Esophagus mucosa (tissue), 1 donor: ENCODE measurements at places on chromosomes 11 and 22. TPM values are rescaled to one million over a fixed set of nuclear protein-coding genes. Genes with fewer than 3 reads are reported as not detected.
A peak's percentile ranks its signal among the peaks of the same experiment; 100 is the strongest.

DNA sequence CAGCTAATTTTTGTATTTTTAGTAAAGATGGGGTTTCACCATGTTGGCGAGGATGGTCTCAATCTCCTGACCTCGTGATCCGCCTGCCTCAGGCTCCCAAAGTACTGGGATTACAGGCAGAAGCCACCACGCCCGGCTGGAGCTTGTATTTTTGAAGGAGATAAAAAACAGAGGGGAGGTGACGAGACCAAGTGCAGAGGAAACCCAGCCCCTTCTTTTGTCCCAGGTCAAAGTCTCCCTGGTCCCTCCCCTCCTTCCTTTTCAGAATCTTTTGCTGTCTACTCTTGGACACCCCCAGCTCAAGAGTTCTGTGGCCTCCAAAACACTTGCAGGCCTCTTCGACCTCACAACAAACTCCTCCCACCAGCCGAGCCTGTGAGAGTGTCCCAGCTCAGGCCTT lies 12.2 kb upstream of the TMEM184B start:
- ATAC-seq, result no peak

DNA sequence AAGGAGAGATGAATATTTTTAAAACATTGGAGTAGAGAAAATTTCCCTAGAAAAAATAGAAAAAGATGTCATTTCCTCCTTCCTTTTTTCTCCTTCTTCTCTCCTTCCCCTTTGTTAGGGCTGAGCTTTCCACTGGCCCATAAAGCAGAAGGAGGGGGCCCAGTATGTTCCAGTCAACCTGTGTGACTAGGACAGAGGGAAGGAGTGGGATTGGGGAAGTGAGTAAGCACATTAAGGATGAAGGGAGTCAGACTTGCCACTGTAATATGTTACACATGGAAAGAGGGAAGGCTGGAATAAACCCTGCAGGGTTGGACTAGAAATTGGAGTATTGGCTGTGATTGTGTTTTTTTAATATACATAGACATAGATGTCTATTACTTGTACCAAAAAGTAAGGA lies 20.1 kb upstream of the SPINDOC start:
- no peak for ATAC-seq

DNA sequence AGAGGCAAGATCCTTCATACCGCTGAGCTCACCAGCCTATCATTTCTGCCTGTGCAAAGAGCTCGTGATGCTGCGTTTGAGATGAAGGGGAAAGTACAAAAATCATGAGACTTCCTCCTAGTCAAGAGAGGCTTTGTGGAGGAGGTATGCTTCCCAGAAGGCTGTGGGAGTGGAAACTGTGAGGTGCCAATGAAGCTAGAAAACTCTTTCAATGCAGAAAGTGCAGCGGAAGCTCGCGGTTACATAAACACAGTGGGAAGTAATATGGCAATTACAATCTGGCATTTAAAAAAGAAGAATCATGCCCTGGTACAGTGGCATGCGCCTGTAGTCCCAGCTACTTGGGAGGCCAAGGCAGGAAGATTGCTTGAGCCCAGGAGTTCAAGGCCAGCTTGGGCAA lies 134.8 kb downstream of the EHF start:
- ATAC-seq, result no peak

DNA sequence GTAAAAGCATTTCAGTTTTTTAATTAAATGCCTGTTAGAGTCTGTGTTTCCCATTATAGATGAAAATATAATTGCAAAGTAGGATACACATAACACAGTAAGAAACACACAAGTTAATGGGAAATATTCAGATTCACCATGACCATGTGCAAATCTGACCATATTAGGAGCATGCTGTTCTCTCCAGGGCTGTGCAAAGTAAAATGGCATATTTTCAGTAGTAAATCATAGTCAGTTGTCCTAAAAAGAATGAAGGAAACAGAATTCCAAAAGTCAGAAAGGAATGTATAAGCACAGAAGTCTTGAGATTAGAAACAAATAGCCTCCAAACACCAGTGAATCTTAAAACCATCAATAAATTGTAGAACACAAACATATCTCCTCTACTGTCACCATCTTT lies 44.4 kb downstream of the CNTN5 start:
- no peak for ATAC-seq

DNA sequence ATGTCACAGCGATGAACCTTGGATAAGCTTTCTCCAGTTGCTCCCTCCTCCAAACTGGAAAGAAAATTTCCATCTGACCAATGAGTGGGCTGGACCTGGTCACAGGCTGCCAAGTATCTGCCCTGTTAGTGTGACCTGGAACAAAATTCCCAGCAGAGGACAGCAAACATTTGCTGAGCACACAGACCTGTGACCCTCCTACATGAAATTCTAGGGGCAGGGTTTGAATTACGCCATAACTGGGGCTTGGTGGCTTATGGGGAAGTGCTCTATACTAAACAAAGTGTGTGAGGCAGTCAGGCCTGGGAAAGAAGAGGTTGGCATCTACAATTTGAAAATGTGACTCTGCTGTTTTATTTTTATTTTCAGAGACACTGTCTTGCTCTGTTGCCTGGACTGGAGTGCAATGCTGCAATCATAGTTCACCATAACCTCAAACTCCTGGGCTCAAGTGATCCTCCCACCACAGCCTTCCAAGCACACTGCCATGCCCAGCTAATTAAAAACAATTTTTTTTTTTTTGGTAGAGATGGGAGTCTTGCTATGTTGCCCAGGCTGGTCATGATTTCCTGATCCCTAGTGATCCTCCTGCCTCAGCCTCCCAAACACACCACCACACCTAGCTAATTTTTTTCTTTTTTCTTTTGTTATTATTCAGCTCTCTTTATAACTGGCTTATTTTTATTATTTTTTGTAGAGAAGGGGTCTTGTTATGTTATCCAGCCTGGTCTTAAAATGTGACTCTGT lies 13.6 kb upstream of the XBP1 start:
- ATAC-seq, result no peak

- no peak for ATAC-seq
Observed at GRCh38 chr22:27543460-27543859, 258.1 kb downstream of the MN1 start.

DNA sequence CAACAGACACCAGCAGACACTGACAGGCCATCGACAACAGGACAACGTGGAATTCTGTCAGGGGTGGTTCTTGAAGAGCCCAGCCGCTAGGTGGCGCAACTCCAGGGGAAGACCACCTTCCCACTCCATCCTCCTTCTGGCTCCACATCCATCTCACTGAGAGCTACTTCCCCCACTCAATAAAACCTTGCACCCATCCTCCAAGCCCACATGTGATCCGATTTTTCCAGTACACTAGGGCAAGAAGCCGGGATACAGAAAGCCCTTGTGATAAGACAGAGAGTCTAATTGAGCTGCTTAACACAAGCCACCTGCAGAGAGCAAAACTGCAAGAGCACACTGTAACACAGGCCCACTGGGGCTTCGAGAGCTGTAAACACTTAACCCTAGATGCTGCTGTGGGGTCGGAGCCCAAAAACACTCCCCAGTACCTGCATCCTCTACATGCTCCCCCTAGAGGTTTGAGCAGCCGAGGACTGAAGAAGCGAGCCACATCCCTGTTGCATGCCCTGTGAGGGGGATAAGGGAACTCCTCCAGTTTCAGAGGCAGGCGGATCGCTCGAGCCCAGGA lies 11.5 kb upstream of the RAB39A start:
- ATAC-seq, result no peak

GRCh38 chr11:108970221-108970991 lies 305.5 kb downstream of the DDX10 start:
- ATAC-seq, result no peak

DNA sequence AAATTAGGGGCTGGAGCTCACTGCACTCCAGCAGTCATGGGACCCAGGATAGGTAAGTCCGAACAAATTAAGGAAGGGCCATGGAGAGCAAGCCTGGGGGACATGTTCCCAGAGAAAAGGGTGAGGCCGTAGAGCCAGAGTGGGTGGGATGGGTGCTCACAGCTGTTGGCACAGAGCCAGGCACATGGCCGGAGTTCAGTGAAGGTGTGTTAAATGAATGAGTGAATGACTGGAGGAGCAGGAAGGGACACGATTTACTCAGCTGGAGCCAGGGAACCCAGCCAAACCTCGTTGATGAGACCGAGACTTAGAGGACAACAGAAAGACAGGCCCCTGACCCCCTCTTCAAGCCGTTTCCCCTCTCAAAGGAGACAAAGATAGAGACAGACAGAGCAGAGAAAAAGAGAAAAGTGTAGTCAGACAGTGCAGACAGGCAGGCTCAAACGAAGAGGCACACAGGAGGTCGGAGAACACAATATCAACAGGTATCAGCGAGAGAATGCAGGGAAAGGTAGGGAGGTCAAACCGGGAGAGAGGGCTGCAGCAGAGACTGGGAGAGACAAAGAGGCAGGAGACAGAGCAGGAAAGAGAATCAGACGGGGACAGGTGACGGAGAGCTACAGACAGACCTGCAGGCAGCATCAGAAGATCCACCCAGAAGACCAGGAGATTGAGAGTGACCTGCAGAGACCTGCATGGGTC lies 590 bp downstream of the SLCO2B1 start:
- ATAC-seq, result peak; percentile 45

- ATAC-seq, result no peak
Observed at GRCh38 chr22:23161029-23161428, 15.8 kb downstream of the RAB36 start.

- no peak for ATAC-seq
Observed at GRCh38 chr11:77424644-77425043, 49.2 kb downstream of the PAK1 start.

DNA sequence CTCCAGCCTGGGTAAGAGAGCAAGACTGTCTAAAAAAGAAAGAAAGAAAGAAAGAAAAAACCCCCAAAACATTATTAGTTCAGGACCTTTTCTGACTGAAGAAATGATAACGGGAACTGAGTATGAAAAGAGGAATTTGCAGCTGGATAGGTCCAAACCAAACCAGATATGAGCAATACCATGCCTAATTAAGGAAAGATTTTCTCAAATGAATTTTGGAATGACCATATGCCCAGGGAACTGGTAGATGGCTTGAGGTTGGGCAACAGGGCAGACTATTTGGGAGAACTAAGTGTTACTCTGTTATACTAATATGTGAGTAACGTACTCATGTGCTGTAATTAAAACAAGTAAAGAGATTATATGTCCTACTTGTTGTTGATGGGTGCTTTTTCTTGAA lies 186.1 kb downstream of the TMEM135 start:
- no peak for ATAC-seq

GRCh38 chr22:26527574-26528465 lies 15.5 kb upstream of the TFIP11 start:
- peak; percentile 14 for ATAC-seq

DNA sequence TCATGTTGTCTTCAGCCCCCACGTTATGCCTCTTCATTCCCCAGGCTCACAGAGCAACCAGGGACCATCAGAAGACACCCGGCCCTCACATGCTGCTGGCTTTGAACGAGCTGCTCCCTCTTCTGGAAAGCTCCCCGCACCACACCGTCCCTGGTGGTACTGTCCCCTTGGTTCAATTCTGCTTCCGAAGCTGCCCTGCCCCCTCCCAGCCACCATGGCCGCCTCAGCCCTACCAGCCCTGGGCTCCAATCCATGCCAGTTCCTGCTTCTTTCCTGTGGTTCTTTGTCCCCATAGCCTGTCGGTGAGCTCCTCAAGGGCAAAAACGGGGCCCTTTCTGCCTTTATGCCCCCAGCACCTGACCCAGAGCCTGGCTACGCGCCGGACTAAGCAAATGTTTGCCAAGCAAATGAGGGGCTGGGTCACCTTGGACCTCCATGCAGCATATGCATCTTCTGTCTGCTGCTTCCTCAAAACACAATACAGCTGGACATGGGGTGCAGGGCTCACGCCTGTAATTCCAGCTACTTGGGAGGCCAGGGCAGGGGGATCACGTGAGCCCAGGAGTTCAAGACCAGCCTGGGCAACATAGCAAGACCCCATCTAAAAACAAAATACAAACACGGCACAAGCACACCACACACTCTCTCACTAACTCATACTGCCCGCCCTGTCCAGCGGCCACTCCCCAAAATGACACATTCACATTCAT lies 21.3 kb downstream of the TNKS1BP1 start:
- ATAC-seq, result peak; percentile 77

DNA sequence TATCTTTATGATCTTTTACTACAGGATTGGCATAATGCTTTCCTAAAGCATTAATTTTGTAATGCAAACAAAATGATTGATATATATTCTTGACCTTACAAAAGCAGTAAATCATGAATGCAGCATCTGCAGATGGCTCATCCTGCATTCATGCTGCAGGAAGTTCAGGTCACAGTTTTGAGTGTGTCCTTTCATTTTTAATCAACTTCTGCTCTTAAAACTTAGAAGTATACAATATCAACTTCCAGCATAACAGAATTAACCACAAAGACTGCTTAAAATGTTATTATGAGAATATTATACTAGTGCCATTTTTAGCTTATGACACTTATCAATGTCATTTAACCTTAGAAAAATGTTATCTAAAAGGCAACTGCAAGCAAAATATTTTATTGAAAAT lies 54.0 kb downstream of the SLC36A4 start:
- no peak for ATAC-seq

DNA sequence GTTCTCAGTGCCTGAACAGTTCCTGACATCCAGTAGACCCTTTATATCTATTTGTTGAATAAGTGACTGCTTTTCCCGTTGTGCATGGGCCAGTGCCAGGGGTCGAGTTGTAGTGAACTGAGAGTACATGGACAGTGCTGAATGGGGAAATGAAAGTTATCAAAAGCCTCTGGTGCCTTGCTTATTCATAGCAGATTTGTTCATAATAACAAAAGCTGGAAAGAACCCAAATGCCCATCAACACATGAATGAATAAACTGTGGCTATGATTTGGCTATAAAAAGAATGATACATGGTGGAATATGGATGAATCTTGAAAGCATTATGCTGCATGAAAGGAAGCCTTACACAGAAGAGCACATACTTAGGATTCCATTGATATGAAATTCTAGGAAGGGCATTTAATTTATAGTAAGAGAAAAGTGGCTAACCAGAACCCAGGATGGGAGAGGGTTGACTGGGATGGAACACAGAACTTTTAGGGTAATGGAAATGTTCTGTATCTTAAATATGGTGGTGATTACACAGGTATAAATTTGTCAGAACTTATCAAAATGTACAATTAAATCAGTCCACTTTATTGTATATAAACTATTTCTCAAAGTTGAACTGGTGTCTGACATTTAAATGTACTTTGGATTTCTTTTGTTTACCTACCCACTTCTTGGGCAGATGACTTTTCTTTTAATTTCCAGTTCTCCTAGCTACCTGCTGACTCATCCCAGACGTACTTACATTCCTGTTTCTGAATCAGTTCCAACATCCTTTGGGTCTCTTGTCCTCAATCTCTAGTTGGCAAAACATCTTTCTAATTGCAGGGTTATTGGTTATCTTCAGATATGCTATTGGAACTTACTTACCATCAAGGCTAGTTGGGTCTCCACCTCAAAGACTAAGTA lies 42.8 kb downstream of the PACS1 start:
- ATAC-seq, result peak; percentile 62

DNA sequence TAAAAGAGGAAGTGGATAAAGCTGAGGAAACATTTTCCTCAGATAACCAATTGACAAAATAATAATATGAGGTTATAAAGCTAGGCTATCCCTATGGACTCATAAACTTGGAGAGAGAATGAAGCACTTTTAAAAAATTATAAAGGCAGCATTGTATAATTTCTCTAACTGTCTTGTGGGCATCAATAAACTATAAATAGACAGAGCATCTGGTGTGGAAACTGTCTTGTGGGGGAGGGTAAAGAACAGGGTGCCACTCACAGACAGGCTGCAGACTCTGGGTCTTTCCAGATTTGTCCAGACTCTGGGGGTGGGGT lies 333.5 kb downstream of the BUD13 start:
- ATAC-seq, result no peak

The ROM1 gene
- 4.9 TPM for total RNA-seq

The NPAS4 gene
- not detected for total RNA-seq

The TTC36 gene
- not detected for total RNA-seq

The SCGB1D2 gene
- 0.56 TPM for total RNA-seq

The CRYBA4 gene
- total RNA-seq, result not detected

The GPHA2 gene
- total RNA-seq, result not detected

The OR51I1 gene
- not detected for total RNA-seq

The KRTAP5-1 gene
- total RNA-seq, result not detected

The SMC1B gene
- total RNA-seq, result not detected
